ENCODE measurements at places on chromosomes 6 and 20.

GRCh38 chr6:3546121-3546520, 89.3 kb upstream of the SLC22A23 start:
- DNase-seq = no peak

- peak; percentile 72 for DNase-seq
Observed at GRCh38 chr6:75201901-75202672, 3.8 kb downstream of the COL12A1 start.

DNA sequence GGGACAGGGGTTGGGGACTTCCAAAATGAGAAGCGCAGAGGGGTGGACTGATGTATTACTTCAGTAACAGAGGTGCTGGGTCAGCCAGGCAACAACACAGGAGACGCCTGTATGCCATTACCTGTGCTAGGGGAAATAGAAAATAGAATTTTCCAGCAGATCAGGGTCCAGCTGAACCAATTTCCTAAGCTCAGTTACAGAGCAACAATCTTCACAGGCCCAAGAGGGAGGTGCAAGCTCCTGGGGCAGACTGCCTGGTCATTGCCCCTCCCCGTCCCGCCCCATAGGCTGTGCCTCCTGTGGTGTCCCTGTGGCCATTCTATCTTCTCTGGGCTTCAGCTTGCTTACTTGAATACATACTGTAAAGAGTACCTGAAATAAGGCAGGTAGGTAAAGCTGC, 3.7 kb downstream of the KCNK5 start:
- DNase-seq = no peak

DNA sequence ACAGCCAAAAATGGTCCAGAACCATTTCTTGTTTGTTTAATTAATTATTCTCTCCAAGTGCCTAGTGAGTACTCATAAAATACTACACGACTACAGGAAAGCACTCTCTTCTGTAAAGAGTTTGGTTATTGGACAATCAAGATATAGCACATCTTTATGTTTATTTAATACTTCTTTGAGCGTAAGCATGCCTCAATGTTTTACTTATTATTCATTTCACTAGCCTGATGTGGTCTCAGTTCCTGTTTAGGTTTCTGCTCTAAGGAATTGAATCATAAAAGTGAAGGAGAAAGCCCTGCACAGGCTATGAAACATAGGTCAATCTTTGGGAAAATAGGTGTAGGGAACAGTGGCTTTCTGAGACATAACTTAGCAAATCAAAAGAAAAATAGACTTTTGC, 45.9 kb upstream of the AIG1 start:
- no peak for DNase-seq

GRCh38 chr6:16698162-16698533, 63.1 kb downstream of the ATXN1 start:
- DNase-seq = no peak

DNA sequence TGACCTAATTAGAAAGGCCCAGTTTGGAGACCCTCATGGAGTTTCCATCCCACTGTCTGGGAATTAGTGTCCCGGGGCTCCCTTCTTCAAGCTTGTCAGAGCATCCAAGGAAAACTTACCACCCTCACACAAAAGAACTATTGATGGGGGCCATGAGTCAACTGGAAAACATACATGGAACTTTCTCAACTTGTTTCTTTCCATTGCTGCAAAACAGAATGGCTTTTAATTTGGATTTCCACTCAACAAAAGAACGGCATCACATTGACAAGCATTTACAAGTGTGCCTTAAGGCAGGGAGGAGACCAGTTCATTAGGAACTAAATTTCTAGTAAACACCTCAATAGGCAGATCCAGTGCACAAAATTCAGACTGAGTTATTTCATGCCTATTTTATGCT, 289.1 kb upstream of the PREP start:
- DNase-seq = no peak

GRCh38 chr6:110841266-110841665, 26.0 kb upstream of the CDK19 start:
- DNase-seq = no peak

DNA sequence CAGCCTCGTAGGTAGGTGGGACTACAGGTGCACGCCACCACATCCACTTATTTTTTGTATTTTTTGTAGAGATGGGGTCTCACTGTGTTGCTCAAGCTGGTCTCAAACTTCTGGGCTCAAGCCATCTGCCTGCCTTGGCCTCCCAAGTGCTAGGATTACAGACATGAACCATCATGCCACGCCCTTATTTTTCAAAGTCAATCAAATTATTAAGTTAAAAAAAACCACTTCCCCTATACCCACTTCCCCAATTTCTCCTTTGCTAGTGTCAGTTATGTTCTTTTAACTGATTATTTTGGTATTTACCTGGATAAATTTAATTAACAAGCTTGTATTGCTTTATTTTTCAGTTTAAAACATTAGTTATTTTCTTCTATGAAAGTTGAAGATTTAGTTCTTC, 49.6 kb downstream of the RIOK1 start:
- no peak for DNase-seq

DNA sequence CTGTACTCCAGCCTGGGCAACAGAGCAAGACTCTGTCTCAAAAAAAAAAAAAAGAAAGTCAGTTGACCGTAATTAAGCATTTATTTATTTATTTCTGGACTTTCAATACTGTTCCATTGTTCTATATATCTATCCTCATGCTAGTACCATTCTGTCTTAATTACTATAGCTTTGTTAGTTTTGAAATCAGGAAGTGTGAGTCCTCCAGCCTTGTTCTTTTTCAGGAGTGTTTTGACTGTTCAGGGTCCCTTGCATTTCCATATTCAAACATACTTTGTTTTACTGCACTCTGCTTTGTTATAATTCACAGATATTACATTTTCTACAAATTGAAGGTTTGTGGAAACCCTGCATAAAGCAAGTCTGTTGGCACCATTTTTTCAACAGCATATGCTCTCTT, 36.7 kb upstream of the ASXL1 start:
- no peak for DNase-seq

DNA sequence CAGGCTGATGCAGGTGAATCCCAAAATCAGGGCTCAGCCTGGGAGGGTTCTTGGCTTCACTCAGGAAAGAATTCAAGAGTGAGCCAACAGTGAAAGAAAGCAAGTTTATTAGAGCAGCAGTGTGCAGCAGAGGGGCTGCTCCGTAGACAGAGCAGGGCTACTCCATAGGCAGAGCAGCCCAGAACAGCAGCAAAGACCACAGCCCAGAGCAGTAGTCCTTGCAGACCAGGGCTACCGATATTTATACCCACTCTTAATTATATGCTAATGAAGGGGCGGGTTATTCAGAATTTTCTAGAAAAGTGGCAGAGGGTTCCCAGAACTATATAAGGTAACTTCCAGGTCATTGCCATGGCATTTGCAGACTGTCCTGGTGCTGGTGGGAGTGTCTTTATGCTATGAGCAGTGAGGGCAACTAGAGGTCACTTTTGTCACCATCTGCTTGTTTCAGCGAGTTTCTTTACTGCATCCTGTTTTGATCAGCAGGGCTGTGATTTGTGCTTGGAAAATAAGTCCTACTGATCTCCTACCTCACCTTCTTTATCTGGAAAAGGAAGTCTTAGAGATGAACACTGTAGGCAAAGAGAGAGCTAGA, 39.8 kb upstream of the PTPN1 start:
- no peak for DNase-seq

GRCh38 chr6:32852018-32852843, 1.3 kb downstream of the TAP1 start:
- DNase-seq = no peak

- DNase-seq = no peak
Observed at GRCh38 chr20:4546786-4547185, 174.9 kb upstream of the PRND start.

DNA sequence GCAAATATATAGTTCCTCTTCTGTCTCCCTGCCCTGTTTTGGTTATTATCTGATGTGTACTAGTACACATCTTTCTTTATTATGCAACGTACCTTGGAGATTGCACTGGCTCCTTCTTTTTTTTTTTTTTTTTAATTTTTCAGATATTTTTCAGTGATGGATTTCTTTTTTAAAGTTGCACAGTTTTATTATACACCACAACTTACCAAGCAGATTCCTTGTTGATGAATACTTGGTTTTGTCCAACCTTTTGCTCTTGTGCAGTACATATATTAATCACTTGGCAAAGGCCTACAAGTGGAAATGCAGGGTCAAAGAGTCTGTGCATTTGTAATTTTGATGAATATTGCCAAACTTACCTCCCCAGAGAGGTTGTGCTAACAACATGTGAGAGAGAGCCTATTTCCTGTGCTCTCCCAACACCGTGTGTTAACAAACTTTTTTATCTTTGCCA, 50.1 kb upstream of the RNF24 start:
- no peak for DNase-seq

DNA sequence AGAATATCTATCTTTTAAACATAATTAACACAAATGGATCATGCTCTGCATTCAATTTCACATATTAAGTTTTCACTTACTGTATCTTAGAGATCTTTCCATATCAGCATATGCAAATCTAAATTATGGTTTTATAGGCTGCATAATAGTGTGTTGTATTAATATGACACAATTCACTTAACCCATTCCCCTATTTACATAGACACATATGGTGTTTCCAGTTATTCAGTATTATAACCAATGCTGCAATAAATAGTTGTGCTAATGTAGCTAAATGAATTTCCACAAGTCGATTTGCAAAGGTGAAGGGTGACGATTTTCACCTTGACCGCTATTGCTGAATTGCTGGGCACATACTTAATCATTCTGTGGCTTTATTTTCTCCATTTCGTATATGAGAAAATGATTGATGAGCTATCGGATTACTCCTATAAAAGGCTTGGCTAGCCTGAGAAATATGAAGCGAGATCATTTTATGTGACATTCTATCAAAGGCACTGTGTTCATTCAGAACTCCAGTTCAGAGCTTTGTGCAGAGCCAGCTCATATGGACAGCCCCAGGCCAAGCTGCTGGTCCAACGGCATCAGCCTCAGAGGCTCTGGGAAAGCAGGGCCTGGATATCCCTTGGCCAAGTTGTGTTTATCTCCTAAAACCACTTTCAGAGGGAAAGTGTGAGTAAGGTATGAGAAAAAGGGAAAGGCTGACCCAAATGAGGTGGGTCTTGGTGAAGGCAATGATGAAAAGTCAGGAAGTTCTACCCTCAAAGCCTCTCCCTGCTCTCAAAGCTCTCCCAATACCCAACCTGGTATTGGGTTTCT, 50.8 kb downstream of the GFOD1 start:
- DNase-seq = no peak

DNA sequence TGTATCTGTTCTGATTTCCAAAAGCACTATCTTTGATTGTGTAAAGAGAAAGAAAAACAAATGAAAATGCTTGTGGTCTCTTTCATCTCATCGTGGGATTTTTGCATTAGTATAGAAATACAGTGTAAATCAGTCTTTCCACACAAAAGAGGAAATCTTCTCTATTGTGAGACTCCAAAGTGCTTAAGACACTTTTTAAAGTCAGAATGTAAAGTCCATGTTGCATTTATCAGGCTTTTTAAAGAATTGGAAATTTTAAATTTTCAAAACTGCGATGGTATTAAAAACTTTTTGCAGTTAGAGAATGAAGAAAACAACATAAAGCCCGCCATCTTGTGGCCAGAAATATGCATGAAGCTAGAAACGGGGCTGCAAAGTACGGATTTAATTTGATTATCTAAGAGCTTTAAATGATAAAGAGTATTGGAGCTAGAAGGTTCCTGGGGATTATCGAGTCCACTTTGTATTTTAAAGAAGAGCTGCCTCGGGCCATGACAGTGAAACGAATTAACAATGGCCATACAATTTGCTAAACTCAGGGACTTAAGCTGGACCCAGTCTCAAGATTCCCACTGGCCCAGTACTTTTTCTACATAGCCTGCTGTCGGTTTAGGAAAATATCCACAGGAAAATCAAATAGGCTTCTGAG, 339.6 kb downstream of the ARHGAP18 start:
- peak; percentile 28 for DNase-seq

DNA sequence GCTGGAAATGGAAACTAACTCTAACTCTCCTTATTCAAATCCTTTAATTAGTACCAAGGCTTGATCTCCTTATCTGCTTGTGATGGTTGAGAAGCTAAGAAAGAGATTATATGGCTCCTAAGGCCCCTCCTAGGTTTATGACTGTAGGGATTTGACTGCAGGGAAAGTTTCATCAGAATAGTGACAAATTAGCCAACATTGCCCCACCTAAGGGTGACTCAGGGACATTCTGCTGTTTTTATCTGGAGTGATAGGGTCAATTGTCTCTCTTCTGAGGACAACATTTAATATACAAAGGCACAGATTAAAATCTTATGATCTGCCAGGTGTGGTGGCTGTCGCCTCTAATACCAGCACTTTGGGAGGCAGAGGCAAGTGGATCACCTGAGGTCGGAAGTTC, 138.1 kb upstream of the MARCKS start:
- no peak for DNase-seq

DNA sequence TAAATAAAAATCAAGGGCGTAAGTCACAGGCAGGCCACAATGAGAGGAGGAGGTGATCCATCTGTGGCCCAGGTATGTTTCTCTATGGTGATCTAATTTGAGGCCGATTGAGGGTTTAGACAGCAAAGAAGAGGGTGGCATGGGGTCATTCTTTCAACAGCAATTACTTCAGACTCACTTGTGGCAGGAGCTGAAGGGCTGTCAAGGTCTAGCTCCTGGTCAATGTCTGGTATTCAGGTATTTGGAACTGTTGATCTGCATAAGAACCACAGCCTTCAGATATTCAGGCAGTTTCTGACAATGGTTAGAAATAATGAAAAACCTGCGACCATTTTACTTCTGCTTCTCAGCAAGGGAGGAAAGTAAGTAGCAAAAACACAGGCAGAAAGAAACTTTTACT, 259.6 kb downstream of the FOXC1 start:
- DNase-seq = no peak

DNA sequence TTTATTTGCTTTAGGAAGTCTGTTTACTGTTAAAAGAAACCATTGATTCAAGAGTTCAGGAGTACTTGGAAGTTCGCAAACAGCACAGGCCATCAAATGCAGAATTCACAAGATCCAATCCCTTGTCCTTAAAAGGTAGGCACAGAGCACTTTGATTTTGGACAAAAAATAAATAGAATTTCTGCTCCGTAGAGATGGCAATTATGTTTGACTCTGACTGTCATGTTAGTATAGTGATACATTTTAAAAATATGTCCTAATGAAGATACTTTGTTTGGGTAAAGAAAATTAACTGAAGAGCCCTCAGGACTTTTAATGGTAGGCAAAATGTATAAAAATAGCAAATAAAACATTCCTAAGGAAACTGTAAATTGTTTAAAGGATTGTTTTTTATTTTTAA, 113.1 kb downstream of the JAG1 start:
- no peak for DNase-seq
